ENCODE measurements at places on chromosomes 16 and 17. TPM values are rescaled to one million over a fixed set of nuclear protein-coding genes. Genes with fewer than 3 reads are reported as not detected.

LGALS9C gene
- 0.06 TPM for total RNA-seq

VTN gene
- total RNA-seq = 8.2 TPM

AHSP gene
- total RNA-seq = not detected

CARHSP1 gene
- 41.2 TPM for total RNA-seq

SMPD3 gene
- total RNA-seq = 0.83 TPM

CMIP gene
- total RNA-seq = 23.4 TPM

DHRS7C gene
- total RNA-seq = not detected

NPIPA2 gene
- 1.7 TPM for total RNA-seq

TPSAB1 gene
- 17.0 TPM for total RNA-seq

NFE2L1 gene
- 27.4 TPM for total RNA-seq

KCNAB3 gene
- total RNA-seq = 0.61 TPM

SLX4 gene
- total RNA-seq = 1.1 TPM

APRT gene
- total RNA-seq = 70.0 TPM

ZNF174 gene
- 2.9 TPM for total RNA-seq

SPATA32 gene
- total RNA-seq = 0.12 TPM

IRX5 gene
- 0.85 TPM for total RNA-seq

MT1A gene
- total RNA-seq = 6.6 TPM

MT4 gene
- not detected for total RNA-seq

ZP2 gene
- not detected for total RNA-seq

FMNL1 gene
- total RNA-seq = 2.8 TPM

ADAM11 gene
- 0.16 TPM for total RNA-seq

Measured in pancreas (tissue), 10 donors.